ENCODE measurements at places on chromosomes 12 and 14.

DNA sequence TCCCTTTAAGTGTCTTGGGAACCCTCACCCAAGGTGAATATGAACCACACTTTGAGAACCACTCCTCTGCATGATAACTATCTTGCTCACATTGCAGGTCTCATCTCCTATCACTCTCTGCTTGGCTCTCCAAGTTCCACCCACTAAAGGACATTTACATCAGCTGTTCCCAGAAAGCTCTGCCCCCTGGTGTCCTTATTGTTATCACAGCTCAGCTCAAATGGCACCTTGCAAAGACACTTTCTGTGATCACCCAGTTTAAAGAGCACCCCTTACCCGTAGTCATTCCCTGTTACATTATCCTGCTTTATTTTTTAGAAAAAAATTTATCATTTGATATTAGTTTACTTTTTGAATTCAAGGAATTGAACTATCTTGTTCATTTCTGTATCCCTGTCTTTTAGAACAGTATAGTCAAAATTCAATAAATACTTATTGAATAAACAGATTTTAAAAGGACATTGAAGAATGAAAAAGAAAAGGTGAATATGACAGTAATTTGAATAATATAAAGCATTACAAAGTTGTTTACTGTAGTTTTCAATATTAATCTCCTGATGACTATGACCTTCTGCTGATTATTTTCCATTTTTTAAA lies 20.5 kb upstream of the GUCY2C start:
- no peak for DNase-seq

GRCh38 chr14:76876076-76876475 lies 49.9 kb downstream of the LRRC74A start:
- no peak for DNase-seq

DNA sequence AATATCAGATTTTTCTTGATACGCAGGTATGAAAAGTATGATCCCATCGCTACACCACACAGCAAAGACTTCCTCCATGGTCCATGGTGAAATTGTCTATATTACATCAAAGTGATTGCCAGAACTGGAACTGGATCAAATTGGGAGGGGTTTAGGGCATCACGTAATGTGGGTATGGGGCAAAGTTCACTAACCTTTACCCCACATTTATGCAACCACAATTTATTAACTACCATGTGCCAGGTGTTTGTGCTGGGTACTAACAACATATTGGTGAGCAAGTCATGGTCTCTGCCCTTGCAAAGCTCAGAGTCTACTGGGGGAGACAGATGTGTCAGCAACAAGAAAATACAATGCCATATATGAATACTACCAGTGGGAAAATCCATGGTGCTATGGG lies 258.9 kb downstream of the SUDS3 start:
- no peak for DNase-seq

DNA sequence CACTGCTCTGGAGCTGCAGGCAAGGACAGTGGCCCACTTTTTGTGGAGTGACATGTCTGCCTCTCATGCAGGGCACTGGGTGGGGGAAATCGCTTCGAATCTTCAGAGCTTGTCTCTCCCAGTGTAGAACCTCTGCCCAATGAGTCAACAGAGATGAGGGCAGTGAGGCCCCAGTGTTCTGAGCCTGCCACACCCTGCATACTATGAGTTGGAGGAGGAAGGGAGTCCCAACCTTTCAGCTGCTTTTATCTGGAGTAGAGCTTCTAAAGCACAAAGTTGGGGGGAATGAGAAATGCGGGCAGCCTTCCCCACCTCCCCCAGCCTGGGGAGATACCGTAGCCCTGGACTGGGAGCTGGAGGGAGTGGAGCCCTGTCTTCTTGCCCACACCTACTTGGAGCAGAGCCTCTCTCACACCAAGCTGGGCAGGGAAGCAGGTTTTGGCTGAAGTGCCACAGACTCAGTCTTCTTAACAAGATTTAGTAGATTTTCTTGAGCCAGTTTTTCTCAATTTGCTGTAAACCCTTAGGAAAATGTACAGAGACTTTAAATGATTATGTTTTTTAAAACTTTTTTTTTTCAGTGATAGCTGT lies 159.1 kb downstream of the ADGRD1 start:
- DNase-seq: no peak

DNA sequence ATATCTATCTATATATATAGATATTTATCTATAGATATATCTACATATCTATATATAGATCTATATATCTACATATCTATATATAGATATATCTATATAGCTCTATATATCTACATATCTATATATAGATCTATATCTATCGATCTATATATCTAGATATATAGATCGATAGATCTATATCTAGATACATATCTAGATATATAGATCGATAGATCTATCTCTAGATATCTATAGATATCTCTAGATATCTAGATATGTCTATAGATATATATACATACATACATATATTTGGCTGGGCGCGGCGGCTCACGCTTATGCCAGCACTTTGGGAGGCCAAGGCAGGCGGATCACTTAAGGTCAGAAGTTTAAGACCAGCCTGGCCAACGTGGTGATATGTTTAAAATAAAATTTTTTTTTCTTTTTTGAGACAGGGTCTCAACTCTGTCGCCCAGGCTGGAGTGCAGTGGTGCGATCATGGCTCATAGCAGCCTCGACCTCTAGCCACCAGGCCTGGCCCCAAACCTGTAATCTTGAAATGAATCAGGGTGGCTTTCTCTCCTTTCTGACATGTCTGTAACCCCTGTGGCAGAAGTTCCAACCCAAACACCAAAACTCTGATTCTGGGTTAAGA lies 18.1 kb downstream of the ARPC3 start:
- no peak for DNase-seq

All from stimulated activated CD8-positive, alpha-beta memory T cell treated with anti-CD3 and anti-CD28 coated beads, Interleukin-2, amount 100 ng/mL, for 48 hours (primary cell).